Sigmoid colon (tissue), 7 donors: ENCODE measurements at places on chromosomes 4 and X. TPM values are rescaled to one million over a fixed set of nuclear protein-coding genes. Genes with fewer than 3 reads are reported as not detected.

GRCh38 chr4:153297116-153297515 lies 47.4 kb upstream of the MND1 start:
- no peak overlapping the region for H3K4me3 ChIP-seq
- no peaks in the 10 kb centered on the region for H3K27me3 ChIP-seq
- peaks cover 48% of the 10 kb centered on the region for H3K4me1 ChIP-seq
- peak overlapping the region; percentile 40 for H3K27ac ChIP-seq
- H3K36me3 ChIP-seq: peaks cover 6% of the 10 kb centered on the region
- no peak for DNase-seq

GRCh38 chr4:135120195-135120594 lies 918.6 kb upstream of the PABPC4L start:
- no peaks in the 10 kb centered on the region for H3K4me1 ChIP-seq
- no peak overlapping the region for H3K27ac ChIP-seq

GRCh38 chr4:150647008-150647407 lies 65.1 kb downstream of the MAB21L2 start:
- no peak overlapping the region for H3K4me3 ChIP-seq
- no peaks in the 10 kb centered on the region for H3K4me1 ChIP-seq
- no peaks in the 10 kb centered on the region for H3K36me3 ChIP-seq

The RPL39 gene
- total RNA-seq: 6,858 TPM

DNA sequence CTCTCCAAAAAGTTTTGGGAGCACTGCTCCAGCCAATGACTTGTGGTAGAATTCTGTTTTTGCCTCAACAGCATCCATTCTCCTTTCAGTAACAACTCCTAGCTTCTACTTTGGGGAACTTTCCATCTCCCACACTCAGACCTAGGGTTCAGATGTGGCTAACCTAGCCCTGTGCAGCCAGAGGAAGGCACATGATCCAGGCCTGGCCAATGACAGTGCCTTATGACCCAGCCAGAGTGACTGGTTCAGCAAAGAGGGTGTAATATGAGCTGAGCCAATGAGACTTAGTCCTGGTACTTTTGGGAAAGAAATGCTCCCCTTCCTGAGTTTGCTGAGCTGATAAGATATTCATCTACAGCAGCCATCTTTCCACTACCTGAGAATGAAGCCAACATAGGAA lies 5.4 kb upstream of the USP46 start:
- no peak overlapping the region for H3K4me3 ChIP-seq
- no peaks in the 10 kb centered on the region for H3K4me1 ChIP-seq
- H3K36me3 ChIP-seq: no peaks in the 10 kb centered on the region
- H3K27me3 ChIP-seq: no peaks in the 10 kb centered on the region

DNA sequence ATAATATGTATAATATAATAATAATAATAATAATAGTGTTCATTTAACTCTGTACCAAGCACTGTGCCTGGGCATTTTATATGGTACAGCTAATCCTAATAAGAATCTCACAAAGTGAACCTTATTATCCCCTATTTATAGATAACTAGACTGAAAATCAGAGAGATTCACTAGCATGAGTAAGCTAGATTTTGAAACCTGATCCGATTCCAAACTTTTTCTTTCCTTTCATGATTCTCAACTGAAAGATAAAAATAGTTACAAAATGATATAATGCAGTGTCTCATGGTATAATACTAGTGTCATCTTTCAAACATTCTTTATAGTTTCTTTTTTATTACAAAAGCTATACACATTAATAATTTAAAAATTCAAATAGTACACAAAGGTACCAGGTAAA lies 55.9 kb upstream of the RNF128 start:
- no peak for DNase-seq
- H3K36me3 ChIP-seq: no peaks in the 10 kb centered on the region
- no peak overlapping the region for H3K27ac ChIP-seq

DNA sequence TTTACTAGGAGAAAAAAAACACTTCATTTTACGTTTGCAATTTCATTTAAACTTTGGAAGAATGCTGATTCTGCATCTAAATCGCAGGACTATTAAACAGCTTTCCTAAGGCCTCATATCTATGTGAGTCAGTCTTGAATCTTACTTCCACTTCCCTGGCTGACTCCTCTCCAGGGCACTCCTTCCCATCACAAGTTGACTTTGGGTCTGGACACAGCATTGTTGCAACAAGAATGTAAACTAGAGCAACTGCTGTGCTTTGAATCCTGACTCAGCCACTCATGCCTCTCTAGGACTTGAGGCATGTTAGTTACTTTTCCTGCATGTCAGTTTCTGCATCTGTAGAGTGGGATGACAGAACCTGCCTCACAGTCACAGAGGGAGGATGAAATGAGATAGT lies 413.8 kb downstream of the FAT4 start:
- DNase-seq: no peak
- H3K36me3 ChIP-seq: no peaks in the 10 kb centered on the region
- no peaks in the 10 kb centered on the region for H3K4me1 ChIP-seq
- no peak overlapping the region for H3K4me3 ChIP-seq
- no peaks in the 10 kb centered on the region for H3K27me3 ChIP-seq

- H3K4me3 ChIP-seq: no peak overlapping the region
- no peak for DNase-seq
- no peaks in the 10 kb centered on the region for H3K27me3 ChIP-seq
- no peak overlapping the region for H3K27ac ChIP-seq
These were observed 128.0 kb downstream of the C4orf33 start for GRCh38 chr4:129223945-129224344.

The ADAM29 gene
- not detected for total RNA-seq

DNA sequence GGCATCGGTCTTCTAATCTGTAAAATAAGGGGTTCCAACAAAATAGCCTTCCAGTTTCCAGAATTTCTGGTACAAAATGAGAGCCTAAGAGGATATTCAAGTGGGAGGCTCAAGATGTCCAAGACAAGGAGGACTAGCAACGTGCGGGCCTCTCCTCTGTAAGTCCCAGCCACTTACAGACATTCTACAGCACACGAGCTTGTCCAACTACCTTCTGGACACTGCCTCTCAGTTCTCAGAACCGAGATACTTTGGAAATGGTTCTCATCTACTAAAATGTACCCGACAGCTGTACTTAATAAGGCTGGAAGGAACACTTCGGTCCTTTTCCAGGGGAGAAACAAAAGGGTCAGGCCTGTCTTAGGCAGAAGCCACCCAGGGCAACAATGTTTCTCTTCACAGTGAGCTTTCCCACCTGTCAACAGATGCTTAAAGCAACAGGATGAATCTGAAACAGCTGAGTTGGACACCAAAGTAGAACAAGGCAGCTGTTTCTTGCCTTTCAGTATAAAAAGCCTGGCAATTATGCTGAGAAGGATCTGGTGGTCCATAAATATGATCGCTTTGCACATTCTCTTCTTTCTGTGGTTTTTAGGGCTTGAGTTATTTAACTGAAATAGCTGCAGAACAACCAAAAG lies 127.0 kb downstream of the HS6ST2 start:
- H3K4me1 ChIP-seq: no peaks in the 10 kb centered on the region
- H3K4me3 ChIP-seq: no peak overlapping the region
- no peak overlapping the region for H3K27ac ChIP-seq
- DNase-seq: no peak
